Psoas muscle (tissue), 8 donors: ENCODE measurements at places on chromosomes 12 and 14.

DNA sequence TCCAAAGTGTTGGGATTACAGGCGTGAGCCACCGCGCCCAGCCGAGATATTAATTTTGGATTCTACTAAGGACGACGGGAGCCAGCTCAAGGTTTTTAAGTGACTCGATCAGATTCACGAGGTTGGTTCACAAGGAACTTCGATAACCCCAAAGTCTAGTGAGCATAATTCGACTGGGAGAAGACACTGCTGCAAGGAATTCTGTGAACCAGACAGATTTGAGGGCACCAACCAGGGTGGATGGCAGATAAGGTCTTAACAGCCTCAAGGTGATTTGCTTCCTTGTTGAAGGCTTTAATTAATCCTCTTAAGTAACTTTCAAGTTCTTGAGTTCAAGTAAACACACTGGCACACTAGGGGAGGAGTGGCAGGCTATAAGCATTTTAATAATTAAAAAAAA, 1.1 kb upstream of the KLHDC2 start:
- DNase-seq: no peak

DNA sequence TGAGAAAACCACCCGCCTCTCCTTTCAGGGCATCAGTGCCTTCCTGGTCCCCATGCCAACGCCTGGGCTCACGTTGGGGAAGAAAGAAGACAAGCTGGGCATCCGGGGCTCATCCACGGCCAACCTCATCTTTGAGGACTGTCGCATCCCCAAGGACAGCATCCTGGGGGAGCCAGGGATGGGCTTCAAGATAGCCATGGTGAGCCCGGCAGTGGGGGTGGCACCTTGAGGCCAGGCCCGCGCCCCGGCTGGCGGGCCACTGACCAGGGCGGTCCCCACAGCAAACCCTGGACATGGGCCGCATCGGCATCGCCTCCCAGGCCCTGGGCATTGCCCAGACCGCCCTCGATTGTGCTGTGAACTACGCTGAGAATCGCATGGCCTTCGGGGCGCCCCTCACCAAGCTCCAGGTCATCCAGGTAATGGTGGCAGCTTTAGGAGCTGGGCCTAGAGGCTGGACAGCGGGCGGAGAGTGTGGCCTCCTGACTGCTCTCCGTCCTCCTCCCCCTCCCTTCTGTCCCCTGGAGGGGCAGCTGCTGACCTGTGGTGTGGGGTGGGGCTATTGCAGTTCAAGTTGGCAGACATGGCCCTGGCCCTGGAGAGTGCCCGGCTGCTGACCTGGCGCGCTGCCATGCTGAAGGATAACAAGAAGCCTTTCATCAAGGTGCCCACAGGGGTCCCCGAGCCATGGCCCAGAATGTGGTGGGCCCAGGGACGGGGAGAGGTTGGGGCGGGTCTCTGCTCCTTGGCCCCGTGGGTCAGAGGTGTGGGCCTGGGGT, 12.8 kb downstream of the ACADS start:
- DNase-seq: peak; percentile 65

DNA sequence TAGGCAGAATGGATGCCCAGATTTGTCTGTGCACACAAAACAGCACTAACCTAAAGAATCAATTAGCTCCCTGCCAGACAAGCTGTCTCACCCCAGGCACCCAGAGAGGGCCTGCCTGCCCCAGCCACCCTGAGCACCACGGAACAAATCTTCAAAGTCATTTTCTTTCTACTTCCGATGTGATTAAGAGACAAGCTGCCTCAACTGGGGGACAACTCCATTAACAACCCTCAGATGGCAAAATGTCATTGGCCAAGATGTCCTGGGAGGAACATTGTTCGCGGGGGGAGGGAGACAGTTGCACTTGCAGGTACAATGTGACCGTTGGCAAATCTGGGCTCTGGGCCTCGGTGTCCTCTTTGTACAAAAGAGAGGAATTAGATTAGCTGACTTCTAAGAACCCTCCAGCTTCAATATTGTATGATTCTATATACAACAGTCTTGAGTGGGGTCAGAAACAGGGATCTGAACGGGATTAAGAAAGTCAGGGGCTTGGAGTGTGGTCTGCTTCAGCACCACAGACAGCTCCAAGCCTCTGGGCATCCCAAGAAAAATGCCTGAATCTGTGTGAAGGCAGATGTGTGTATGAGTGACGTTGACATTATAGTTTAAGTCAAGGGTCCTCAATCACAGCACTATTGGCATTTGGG, 42.8 kb upstream of the CMKLR1 start:
- DNase-seq: no peak

DNA sequence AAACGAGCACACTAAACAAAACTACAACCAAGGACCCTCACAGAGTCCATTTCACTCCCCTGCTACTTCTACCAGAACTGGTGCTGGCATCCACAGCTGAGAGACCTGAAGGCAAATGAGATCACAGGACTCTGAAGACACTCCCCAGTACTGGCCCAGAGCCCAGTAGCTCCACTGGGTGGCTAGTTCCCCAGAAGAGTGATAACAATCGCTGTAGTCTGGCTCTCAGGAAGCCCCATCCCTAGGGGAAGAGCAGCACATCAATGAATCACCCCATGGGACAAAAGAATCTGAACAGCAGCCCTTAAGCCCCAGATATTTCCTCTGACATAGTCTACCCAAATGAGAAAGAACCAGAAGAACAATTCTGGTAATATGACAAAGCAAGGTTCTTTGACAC, 190.7 kb upstream of the BMP4 start:
- no peak for DNase-seq

GRCh38 chr12:47164116-47164515, 84.4 kb upstream of the AMIGO2 start:
- no peak for DNase-seq

DNA sequence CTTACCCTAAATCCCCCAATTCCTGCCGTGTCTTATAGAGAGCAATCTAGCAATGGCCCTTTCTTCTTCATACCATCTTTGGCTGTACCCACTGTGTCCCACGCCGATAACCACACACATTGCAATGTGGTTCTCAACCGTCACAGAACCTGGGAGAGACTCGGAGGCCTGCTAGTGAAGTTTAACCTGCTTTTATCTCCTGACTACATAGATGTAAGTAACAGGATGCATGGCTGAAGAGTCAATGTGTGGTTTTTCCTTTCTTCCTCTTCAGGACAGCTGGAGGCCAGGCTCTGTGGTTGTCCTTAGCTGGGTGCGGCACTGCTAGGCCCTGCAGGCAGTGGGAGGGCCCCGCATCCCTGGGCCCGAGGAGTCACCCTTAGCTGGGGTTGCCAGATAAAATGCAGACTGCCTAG, 51.3 kb downstream of the ZNF664 start:
- no peak for DNase-seq

DNA sequence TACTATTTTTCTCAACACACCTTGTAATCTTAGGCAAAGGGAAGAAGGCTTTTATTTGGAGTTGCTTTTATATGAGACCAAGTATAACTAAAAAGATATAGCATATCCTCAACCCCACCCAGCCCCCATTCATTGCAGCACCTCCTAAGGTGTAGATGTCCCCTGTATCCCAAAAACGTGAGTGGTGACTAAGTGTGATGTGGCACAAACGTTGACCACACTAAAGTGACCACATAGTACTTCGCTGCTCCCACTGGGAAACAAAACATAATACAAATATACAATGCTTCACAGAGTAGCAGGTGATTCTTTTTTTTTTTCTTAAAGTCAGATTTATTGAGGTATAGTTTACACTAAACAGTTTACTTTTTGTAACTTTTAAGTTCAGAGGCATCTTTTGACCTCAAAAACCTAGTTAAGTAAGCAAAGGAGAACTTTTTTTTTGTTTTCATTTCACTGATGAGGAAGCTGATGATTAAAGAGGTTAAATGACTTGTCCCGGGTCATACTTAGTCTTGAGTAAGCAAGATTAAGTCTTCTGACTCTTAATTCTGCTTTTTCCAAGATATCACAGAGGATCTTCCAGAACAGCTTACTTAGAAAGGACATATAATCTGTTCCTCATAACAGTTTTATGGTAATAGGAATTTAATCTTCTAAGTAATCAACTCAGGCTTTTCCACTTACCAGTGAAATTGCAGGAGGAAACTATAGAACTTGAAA, 245.2 kb upstream of the PLEKHG7 start:
- DNase-seq: no peak

DNA sequence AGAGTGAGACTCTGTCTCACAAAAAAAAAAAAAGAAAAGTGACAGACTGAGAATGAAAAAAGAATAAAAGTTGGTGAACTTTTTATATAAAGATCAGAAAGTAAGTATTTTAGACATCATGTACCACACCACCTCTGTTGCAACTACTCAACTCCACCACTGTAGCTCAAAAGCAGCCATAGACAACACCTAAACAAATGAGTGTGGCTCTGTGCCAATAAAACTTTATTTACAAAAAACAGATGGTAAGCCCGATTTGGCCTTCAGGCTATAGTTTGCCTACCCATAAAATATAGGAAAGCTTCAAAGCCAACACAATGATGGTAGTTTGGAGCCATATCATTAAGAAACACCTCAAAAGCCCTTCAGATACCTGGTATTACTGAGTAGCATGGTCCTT, 154.5 kb upstream of the FOXN3 start:
- no peak for DNase-seq

- no peak for DNase-seq
Observed at GRCh38 chr12:28497889-28498411, 307.7 kb downstream of the CCDC91 start.

DNA sequence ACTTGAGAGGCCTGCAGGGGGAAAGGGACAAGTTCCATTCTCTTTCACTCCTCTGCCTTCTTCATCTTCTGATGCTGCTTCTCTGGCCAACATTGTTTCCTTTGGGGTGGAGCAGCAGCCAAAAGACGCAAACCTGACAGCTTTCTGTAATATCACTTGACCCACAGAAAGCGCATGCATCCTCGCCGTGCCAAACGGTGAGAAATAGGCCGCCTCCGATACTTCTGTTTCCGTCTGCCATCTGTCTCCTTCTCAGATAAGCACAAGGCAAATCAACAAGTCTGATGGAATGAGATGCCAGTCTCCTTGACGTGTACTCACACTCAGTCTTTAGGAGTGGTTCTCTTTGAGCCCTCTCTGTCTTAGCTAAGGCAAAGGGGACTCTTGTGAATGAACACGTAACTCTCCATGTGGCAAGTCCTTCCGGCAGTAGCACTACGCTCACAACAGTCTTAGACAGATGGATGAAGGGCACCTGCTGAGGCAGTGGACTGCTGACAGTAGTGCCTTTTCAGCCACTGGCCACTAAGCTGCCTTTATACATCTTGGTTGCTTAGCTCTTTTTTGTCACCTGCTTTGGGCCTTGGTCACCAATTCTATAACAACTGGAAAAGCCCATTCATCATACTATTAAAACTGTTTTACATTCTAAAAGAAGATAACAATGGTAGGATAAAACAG, 214.1 kb downstream of the FBXL14 start:
- DNase-seq: no peak

DNA sequence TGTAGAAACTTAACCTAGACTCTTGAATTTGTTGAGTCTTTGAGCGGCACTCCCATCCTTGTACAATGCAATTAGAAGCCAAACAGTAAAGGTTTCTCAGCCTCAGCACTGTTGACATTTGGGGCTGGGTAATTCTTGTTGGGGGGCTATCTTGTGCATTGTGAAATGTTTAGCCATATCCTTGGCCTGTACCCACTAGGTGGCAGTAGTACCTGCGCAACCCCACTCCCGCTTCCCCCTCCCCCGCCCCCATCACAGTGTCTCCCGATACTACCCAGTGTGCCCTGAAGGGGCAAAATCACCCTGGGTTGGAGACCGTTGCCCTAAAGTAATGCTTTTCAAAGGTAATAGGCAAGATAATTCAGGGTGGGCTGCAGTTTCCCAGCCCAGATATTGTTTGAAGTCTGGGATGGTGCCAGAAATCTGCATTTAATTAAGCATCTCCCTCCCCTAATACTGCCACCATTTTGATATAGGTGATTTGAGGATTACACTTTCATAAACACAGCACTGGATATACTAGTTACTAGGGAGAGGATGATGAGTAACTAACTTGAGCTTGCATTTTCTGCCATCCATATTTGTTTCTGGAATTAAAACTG, 1.8 kb downstream of the COX6A1 start:
- peak; percentile 57 for DNase-seq

GRCh38 chr12:116687888-116688287, 50.0 kb downstream of the SPRING1 start:
- peak; percentile 46 for DNase-seq

GRCh38 chr14:57038689-57039088, 228.4 kb upstream of the OTX2 start:
- no peak for DNase-seq

DNA sequence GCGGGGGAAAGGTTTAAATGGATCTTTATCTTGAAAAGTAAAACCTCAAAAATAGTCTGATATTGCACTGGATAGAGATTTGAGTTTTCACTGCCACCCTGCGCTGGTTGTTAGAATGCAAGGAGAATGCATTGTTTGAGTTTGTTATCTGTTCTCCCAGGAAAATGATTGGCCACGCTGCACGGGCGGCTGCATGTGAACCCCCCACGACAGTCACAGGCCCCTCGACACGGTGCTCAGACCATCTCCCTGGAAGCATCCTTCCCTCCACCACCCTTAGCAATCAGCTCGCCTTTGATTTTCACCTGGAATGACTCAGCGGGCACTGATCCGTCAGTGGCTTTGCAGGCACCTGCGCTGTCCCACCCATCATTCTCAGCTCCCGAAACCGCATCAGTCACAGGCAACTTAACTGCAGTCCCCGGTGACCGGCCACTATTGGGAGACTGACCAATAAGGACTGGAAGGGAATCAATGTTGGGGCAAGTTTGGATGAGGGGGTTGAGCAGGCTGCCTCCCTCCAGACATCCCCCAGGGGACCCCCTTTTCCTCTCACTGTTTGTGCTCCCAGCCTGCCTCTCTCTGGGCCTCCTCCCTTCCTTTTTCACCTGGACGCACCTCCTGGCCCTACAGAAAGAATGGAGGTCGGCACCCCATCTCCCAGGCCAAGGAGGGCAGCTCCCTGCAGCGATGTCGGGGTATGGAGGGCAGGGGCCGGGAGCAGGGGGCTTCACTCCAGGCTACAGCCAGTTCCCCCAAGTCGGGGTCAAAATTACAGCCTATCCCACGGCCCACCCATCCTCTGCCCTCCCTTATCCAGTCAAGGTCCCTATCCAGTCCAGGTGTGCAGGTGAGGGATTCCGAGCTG, 28.5 kb upstream of the C14orf180 start:
- no peak for DNase-seq

GRCh38 chr14:69313176-69313575, 53.2 kb downstream of the GALNT16 start:
- no peak for DNase-seq

DNA sequence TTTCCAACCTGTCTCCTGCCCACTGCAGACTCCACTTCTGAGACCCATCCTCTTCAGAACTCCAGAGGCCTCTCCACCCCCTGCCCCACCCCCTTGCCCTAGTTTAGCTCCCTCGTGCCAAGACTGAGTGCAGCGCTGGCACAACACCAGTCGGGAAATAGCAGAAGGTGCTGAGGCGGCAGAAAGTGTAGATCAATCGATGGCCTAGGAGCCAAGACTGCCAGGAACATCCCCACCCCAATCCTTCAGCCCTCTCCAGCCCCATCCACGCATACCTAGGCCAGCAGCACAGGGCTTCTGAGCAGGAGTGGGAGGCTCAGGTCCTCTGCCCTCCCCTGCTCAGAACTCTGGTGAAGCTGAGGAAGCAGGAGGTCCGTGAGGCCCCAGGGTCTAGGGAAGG, 1.1 kb downstream of the CPNE6 start:
- DNase-seq: no peak
